ENCODE measurements at places on chromosomes 6 and 20. TPM values are rescaled to one million over a fixed set of nuclear protein-coding genes. Genes with fewer than 3 reads are reported as not detected.

CLPSL1 gene
- total RNA-seq, result not detected

BTBD3 gene
- 47.4 TPM for total RNA-seq

C20orf204 gene
- total RNA-seq, result 0.26 TPM

TINAG gene
- not detected for total RNA-seq

SOX4 gene
- 38.1 TPM for total RNA-seq

HLA-DRB5 gene
- not detected for total RNA-seq

LZTS3 gene
- 6.1 TPM for total RNA-seq
